ENCODE measurements at places on chromosomes 16 and 17.
A peak's percentile ranks its signal among the peaks of the same experiment; 100 is the strongest.

GRCh38 chr16:6576113-6576512 lies 756.5 kb upstream of the RBFOX1 start:
- H3K27me3 ChIP-seq, result peaks cover 28% of the 10 kb centered on the region
- DNase-seq, result no peak
- H3K27ac ChIP-seq, result no peak overlapping the region
- no peak overlapping the region for H3K4me3 ChIP-seq

- H3K27ac ChIP-seq, result no peak overlapping the region
- no peaks in the 10 kb centered on the region for H3K4me1 ChIP-seq
- no peak for DNase-seq
Observed at GRCh38 chr16:27505297-27506236, 44.1 kb downstream of the GTF3C1 start.

- H3K27ac ChIP-seq, result no peak overlapping the region
- DNase-seq, result no peak
- peaks cover 38% of the 10 kb centered on the region for H3K4me1 ChIP-seq
Observed at GRCh38 chr17:27536781-27537180, 80.5 kb downstream of the KSR1 start.

GRCh38 chr17:40509626-40510327 lies 8.4 kb upstream of the TNS4 start:
- no peaks in the 10 kb centered on the region for H3K4me1 ChIP-seq
- no peaks in the 10 kb centered on the region for H3K36me3 ChIP-seq
- peaks cover 23% of the 10 kb centered on the region for H3K27me3 ChIP-seq
- no peak overlapping the region for H3K27ac ChIP-seq
- no peak overlapping the region for H3K4me3 ChIP-seq

DNA sequence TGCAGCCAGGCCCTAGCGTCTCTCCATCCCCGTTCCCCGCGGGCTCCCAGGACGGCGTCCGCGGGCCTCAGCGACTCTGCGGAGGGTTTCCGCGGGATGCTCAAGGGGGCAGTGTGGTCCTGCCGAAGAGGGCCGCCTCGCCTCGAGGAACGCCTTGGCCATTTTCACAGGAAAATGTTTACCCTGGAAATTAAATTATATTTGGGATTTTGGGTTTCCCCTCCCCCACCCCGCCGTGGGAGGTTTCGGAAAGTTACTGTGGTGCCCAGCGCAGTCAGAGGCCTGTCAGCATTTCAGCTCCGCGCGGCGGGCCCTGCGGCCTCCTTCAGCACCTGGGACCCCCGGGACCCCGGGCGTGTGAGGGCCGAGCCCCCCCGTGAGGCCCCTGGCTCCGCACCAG lies 94.5 kb downstream of the PCTP start:
- no peak overlapping the region for H3K27ac ChIP-seq
- no peaks in the 10 kb centered on the region for H3K4me1 ChIP-seq
- no peak overlapping the region for H3K4me3 ChIP-seq

GRCh38 chr17:81924557-81925532 lies 2.7 kb downstream of the MAFG start:
- peaks cover 4% of the 10 kb centered on the region for H3K36me3 ChIP-seq
- no peaks in the 10 kb centered on the region for H3K27me3 ChIP-seq
- DNase-seq, result no peak

DNA sequence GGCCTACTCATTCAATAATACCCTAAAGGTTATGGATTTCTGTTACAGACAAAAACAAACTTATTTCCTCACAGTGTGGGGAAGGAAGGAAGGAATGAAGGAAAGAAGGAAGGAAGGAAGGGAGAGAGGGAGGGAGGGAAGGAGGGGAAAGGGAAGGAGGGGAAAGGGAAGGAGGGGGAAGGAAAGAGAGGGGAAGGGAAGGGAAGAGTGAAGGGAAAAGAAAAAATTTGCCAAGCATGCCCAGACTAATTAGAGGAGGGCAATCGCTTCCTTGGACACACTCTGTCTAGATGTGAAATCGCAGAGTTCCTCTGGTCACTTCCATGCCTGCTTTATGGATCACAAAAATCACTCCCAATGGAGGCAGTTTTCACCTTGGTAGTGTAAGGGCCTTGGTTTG lies 570.1 kb upstream of the SOX9 start:
- H3K4me3 ChIP-seq, result no peak overlapping the region
- DNase-seq, result no peak
- H3K27ac ChIP-seq, result no peak overlapping the region

DNA sequence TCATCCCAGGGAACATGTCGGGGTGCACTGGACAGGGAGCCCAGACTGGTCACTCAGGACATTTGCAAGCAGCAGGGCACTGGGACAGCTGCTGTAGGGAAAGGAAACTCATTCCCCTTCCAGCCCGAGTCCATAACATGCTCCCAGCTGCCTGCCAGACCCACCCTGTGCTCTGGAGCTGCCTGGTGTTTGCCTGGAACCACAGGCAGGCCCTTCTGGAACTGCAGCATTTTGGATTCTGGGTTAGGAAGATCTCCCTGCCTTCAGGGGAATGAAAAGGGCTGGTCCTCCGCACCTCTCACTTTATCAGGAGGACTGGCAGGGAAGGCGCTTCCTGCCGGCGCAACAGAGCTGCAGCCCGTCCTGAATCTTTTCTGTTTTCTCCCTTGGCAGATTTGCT lies 41.2 kb downstream of the MEAK7 start:
- H3K36me3 ChIP-seq, result peaks cover 43% of the 10 kb centered on the region
- H3K27ac ChIP-seq, result no peak overlapping the region
- no peaks in the 10 kb centered on the region for H3K27me3 ChIP-seq
- H3K4me1 ChIP-seq, result no peaks in the 10 kb centered on the region

- no peak overlapping the region for H3K4me3 ChIP-seq
- DNase-seq, result no peak
- H3K27me3 ChIP-seq, result no peaks in the 10 kb centered on the region
- peaks cover 14% of the 10 kb centered on the region for H3K4me1 ChIP-seq
Observed at GRCh38 chr16:52114379-52114778, 432.6 kb downstream of the TOX3 start.

DNA sequence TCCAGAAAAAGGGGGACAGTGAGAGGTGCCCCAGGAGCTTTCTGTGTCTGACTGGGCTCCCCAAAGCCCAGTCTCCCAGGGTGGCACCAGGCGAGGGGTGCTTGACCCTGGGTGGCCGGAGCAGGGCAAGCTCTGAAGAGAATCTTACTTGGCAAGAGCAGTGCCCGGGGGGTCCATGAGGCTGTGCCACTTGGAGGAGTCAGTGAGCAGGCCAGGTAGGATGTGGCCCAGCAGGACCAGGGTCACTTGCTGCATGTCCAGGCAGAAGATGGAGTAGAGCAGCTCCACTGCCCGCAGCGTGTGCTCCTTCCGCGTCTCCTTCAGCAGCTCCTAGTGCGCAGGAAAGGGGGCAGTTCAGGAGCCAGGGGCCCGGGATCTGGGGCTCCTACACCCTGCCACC lies 7.3 kb downstream of the CSF3 start:
- H3K4me1 ChIP-seq, result no peaks in the 10 kb centered on the region
- H3K36me3 ChIP-seq, result peaks cover 16% of the 10 kb centered on the region
- no peak overlapping the region for H3K4me3 ChIP-seq
- DNase-seq, result no peak
- no peaks in the 10 kb centered on the region for H3K27me3 ChIP-seq
- H3K27ac ChIP-seq, result no peak overlapping the region

- no peak overlapping the region for H3K4me3 ChIP-seq
- DNase-seq, result no peak
- H3K4me1 ChIP-seq, result peaks cover 25% of the 10 kb centered on the region
- H3K27me3 ChIP-seq, result no peaks in the 10 kb centered on the region
- peak overlapping the region; percentile 88 for H3K27ac ChIP-seq
Observed at GRCh38 chr17:44190481-44190880, 3.7 kb downstream of the TMUB2 start.

- H3K4me1 ChIP-seq, result no peaks in the 10 kb centered on the region
- no peak overlapping the region for H3K27ac ChIP-seq
- H3K27me3 ChIP-seq, result no peaks in the 10 kb centered on the region
- no peak for DNase-seq
Observed at GRCh38 chr16:14444979-14445810, 184.9 kb downstream of the PARN start.

DNA sequence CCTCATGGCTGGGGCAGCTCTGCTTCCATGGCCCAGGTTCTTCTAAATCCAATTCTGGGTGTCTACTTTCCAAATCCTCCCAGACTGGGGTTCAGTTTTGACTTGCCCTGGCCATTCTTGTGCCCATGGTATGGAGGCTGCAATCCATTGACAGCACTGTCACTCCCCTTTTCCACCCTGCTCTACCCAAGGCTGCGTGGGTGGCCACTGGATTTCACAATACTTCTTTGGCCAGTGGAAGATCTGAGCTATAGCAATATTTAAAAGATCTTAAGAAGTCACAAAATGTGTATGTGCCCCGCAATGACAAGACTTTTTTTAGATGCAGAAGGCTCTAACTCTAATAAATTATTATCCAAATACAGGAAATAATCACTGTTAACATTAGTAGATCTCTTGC lies 329.4 kb upstream of the CCL2 start:
- no peak overlapping the region for H3K27ac ChIP-seq
- DNase-seq, result no peak
- peaks cover 27% of the 10 kb centered on the region for H3K27me3 ChIP-seq

GRCh38 chr17:58516644-58517377 lies 2.4 kb upstream of the MTMR4 start:
- no peaks in the 10 kb centered on the region for H3K36me3 ChIP-seq
- no peak for DNase-seq
- H3K27ac ChIP-seq, result peak overlapping the region; percentile 99
- H3K27me3 ChIP-seq, result peaks cover 10% of the 10 kb centered on the region
- peak overlapping the region; percentile 93 for H3K4me3 ChIP-seq
- H3K4me1 ChIP-seq, result peaks cover 30% of the 10 kb centered on the region

GRCh38 chr16:82470620-82471152 lies 156.1 kb upstream of the CDH13 start:
- peaks cover 10% of the 10 kb centered on the region for H3K4me1 ChIP-seq
- no peak overlapping the region for H3K4me3 ChIP-seq
- peaks cover 7% of the 10 kb centered on the region for H3K27me3 ChIP-seq
- DNase-seq, result no peak
- H3K27ac ChIP-seq, result peak overlapping the region; percentile 73
- H3K36me3 ChIP-seq, result no peaks in the 10 kb centered on the region

DNA sequence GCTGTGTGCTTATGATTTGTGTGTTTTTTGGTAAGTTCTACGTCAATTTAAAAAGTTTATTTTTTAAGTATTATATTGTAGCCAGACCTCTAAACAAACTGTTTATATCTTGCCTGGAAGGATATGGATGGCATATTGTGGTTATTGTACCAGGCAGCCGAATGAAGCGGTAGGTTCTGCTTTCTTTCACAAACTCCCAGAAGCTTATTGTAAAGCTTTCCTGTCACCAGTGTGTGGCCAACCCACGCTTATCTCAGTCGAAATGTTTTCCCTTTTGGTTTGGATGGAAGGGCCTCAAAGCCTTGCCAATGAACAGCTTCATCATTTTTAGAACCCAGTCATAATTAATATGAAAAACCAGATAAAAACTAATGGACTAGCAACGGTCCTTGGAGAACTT lies 53.1 kb downstream of the CYB5B start:
- no peaks in the 10 kb centered on the region for H3K27me3 ChIP-seq
- no peak overlapping the region for H3K27ac ChIP-seq
- no peaks in the 10 kb centered on the region for H3K36me3 ChIP-seq
- H3K4me3 ChIP-seq, result no peak overlapping the region
- DNase-seq, result no peak

- no peak overlapping the region for H3K27ac ChIP-seq
- no peak overlapping the region for H3K4me3 ChIP-seq
- peaks cover 10% of the 10 kb centered on the region for H3K27me3 ChIP-seq
- no peaks in the 10 kb centered on the region for H3K36me3 ChIP-seq
- DNase-seq, result no peak
Observed at GRCh38 chr17:65185668-65186382, 48.7 kb downstream of the RGS9 start.

DNA sequence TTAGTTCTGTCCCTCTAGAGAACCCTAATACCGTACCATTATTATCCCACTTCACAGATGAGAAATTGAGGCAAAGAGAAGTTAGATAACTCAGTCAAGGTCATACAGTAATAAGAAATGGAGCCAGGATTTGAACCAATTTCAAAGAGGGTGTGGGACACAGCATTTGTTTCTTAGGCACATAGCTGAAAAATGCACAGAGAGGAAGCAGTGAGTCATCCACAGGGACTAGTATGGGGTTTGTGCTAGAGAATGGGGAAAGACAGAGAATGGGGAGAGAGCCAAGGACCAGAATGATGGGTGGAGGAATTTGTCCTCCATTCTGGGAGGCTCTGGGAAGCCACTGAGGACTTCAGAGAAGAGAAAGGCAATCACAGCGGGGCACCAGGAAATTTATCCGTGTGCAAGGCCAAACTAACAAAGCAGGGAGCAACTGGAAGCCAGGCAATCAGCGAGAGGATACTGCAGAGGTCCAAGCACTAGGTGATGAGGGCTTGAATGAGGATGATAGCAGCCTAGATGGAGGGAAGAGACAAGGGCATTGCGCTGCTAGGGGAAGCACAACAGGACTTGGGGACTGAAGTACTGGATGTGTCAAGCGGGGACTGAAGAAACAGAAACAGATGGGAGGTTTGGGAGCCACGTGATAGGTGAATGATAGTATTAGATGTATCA lies 78.1 kb upstream of the ZFHX3 start:
- no peak overlapping the region for H3K4me3 ChIP-seq
- peaks cover 37% of the 10 kb centered on the region for H3K27me3 ChIP-seq
- DNase-seq, result no peak
- H3K36me3 ChIP-seq, result no peaks in the 10 kb centered on the region
- peaks cover 2% of the 10 kb centered on the region for H3K4me1 ChIP-seq
- H3K27ac ChIP-seq, result no peak overlapping the region

DNA sequence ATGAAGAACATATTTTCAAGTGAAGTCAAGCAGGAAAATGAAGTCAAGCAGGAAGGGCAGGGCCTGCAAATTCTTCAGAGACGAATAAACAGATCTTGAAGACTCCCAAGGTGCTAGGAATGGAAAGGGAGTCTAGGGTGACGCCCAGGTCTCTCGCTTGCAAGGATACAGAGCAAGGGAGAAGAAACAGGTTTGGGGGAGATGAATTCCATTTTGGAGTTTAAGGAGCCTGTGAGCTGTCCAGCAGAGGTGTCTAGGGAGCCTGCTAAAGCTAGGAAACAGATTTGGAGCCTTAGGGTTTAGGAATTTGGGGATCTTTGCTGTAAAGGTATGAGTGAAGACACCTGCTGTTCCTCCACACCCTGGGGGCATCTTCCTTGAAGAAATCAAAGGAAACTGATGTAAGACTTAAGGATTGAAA lies 2.0 kb upstream of the UNKL start:
- DNase-seq, result no peak
- H3K4me1 ChIP-seq, result peaks cover 14% of the 10 kb centered on the region
- peaks cover 2% of the 10 kb centered on the region for H3K36me3 ChIP-seq
- no peaks in the 10 kb centered on the region for H3K27me3 ChIP-seq

Measured in progenitor cell of endocrine pancreas (in vitro differentiated cells).